Endothelial cell (in vitro differentiated cells): ENCODE measurements at places on chromosomes 7 and 10. TPM values are rescaled to one million over a fixed set of nuclear protein-coding genes. Genes with fewer than 3 reads are reported as not detected.

The SLC26A3 gene
- not detected for total RNA-seq

The CDHR3 gene
- 10.6 TPM for total RNA-seq

The PLXNA4 gene
- 3.5 TPM for total RNA-seq

- DNase-seq: peak; percentile 18
- H3K4me3 ChIP-seq: peak overlapping the region; percentile 98
- no peaks in the 10 kb centered on the region for H3K36me3 ChIP-seq
Observed at GRCh38 chr7:7641129-7641663, 644 bp downstream of the UMAD1 start.

DNA sequence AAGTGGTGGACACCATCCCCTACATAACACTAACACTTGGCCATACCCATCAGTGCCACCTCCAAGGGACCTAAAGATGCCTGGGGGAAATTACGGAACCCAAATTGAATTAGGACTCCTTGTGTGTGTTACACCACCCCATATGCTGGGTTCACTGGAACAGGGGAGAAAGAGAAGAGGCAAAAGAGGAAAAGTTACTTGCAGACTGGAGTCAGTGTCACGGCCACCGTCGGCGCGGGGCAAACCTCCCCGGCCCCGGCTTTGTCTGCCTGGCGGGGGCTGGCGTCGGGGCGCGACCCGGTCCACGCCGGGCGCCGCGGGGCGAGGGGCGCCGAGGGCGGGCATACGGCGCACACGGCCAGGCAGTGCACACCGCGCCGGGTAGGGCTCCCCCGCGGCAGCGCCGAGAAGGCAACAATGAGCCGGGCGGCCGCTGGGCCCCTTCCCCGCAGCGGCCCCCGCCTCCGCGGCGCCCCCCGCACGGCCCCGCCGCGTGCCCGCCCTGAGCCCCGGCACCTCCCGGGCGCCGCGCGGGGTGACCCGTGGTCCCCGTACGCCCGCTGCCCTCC lies 171.1 kb downstream of the FAM107B start:
- H3K27me3 ChIP-seq: peaks cover 14% of the 10 kb centered on the region
- DNase-seq: no peak
- peaks cover 48% of the 10 kb centered on the region for H3K36me3 ChIP-seq
- peaks cover 56% of the 10 kb centered on the region for H3K4me1 ChIP-seq
- H3K4me3 ChIP-seq: peak overlapping the region; percentile 100

DNA sequence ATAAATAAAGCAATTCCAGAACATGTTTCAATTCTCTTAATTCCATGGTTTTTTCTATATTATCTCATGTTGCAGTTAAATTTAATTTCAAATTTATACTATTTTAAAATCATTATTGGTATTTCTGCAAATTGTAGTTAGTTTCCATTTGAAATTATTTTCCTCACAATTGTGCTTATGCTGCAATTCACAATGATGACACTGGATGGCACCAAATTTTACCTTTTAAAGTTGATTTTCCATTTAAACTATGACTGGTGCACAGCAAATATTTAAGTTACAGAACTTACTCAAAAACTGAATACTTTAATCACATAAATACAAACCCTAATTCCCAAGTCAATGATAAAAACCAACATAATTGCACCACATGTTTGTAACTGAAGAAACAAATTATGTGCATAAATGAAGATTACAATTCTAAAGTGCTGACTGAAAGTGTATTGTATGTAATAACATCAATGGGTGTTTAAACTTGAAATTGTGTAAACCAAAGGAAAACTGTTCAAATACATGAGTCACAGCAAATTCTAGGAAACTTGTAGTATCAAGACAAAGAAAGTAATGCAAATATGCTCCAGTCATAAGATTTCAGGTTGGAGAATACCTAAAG lies 75.3 kb upstream of the AASS start:
- H3K4me1 ChIP-seq: no peaks in the 10 kb centered on the region
- H3K27me3 ChIP-seq: no peaks in the 10 kb centered on the region
- DNase-seq: no peak
- no peak overlapping the region for H3K27ac ChIP-seq
- H3K4me3 ChIP-seq: no peak overlapping the region
- H3K36me3 ChIP-seq: no peaks in the 10 kb centered on the region

- no peak overlapping the region for H3K4me3 ChIP-seq
- H3K27ac ChIP-seq: no peak overlapping the region
- no peaks in the 10 kb centered on the region for H3K36me3 ChIP-seq
- no peak for DNase-seq
- peaks cover 8% of the 10 kb centered on the region for H3K27me3 ChIP-seq
- H3K4me1 ChIP-seq: peaks cover 4% of the 10 kb centered on the region
Observed at GRCh38 chr10:132479024-132479602, 58.5 kb upstream of the INPP5A start.

GRCh38 chr10:124686707-124687376 lies 57.3 kb downstream of the FAM53B start:
- H3K4me3 ChIP-seq: no peak overlapping the region
- no peaks in the 10 kb centered on the region for H3K27me3 ChIP-seq
- no peak overlapping the region for H3K27ac ChIP-seq

DNA sequence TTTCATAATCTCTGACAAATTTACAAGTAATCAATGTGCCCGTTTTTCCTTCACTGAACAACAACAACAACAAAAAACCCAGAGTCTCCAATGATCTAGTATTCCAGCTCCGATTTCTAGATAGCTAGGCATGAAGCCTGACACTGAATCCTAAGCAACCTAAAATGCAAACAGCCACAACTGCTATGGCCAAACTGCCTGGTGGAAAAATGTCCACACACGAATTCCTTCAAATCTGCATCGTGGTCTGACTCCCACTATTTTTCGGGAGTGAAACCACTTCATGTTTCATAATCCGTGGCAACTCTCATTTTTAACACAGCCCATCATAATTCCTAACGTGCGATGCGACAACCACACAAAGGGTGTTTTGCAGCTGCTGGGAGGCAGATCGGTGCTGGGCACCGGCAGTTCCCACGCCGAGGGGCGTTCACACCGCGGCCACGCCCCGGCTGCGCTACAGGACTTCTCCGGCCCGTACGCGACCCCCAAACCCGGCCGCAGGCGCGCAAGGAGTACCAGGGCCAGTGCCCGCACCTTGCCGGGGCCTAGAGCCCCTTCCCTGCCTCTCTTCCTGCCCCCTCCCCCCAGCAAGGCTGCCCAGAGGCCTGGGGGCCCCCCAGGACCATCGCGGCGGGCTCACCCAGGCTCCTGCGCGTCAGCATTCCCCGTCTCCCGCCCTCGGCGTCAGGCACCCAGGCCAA lies 814 bp downstream of the RUFY2 start:
- peaks cover 1% of the 10 kb centered on the region for H3K27me3 ChIP-seq
- peak overlapping the region; percentile 86 for H3K4me3 ChIP-seq
- peak; percentile 64 for DNase-seq
- no peaks in the 10 kb centered on the region for H3K36me3 ChIP-seq
- peaks cover 7% of the 10 kb centered on the region for H3K4me1 ChIP-seq

DNA sequence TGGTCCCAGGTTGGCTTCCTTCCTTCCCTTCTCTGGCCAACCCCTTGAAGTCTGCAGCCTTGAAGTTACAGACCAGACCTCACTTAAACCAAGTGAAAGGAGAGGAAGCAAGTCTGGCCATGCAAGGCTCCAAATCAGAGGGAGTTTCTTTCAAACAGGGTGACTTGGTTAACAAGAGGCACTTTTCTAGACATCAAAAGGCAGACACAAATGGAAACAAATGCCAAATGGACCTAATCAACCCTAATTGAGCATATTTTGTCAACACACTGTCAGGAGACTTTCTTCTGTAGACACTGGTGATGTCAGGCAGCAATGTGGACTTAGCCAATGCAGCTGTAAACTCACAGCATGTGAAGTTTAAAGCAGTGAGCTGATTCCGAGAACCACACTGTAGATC lies 282.7 kb upstream of the FZD8 start:
- H3K36me3 ChIP-seq: no peaks in the 10 kb centered on the region
- H3K4me1 ChIP-seq: peaks cover 31% of the 10 kb centered on the region
- H3K27ac ChIP-seq: peak overlapping the region; percentile 37
- DNase-seq: no peak
- H3K27me3 ChIP-seq: peaks cover 1% of the 10 kb centered on the region

DNA sequence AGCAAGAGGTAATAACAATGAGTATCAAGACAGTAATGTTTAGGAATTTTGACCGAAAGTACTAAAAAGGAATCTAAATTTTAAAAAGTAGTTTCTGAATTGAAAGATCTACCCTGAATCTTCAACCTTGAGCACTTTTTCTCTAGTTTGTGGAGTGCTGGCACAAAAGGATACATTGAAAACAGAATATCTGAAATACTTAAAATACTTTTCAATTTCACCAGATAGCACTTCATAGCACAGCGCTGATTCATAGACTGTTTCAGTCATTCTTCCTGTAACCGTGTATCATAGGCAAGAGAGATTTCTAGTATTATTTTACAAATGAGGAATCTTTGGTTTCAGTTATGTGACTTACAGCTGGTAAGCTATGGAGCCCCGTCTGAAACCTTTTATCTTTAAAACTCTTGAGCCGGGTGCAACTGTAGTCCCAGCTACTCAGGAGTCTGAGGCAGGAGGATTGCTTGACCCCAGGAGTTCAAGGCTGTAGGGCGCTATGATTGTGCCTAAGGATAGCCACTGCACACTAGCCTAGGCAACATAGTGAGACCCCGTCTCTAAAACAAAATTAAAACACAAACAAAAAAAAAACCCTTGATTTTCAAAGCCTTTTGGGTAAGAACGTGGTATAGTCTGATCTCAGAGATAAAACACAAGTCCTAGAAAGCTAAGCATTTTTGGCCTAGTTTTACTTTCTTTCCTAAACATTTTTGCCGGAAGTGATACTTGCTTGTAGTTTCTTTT lies 35.1 kb downstream of the FHIP2A start:
- H3K4me3 ChIP-seq: no peak overlapping the region
- H3K27ac ChIP-seq: no peak overlapping the region
- no peak for DNase-seq
- no peaks in the 10 kb centered on the region for H3K27me3 ChIP-seq

- peaks cover 16% of the 10 kb centered on the region for H3K36me3 ChIP-seq
- H3K27me3 ChIP-seq: peaks cover 7% of the 10 kb centered on the region
- no peak for DNase-seq
- peak overlapping the region; percentile 65 for H3K4me3 ChIP-seq
Observed at GRCh38 chr10:119724593-119725516, 995 bp upstream of the INPP5F start.

GRCh38 chr7:79998363-79998762 lies 136.3 kb upstream of the GNAI1 start:
- H3K27ac ChIP-seq: no peak overlapping the region
- no peaks in the 10 kb centered on the region for H3K4me1 ChIP-seq
- no peaks in the 10 kb centered on the region for H3K36me3 ChIP-seq

- DNase-seq: no peak
- H3K27ac ChIP-seq: no peak overlapping the region
- no peaks in the 10 kb centered on the region for H3K36me3 ChIP-seq
- no peak overlapping the region for H3K4me3 ChIP-seq
Observed at GRCh38 chr10:74530981-74531380, 295.4 kb upstream of the KAT6B start.

GRCh38 chr7:2143450-2143849 lies 89.3 kb downstream of the MAD1L1 start:
- no peak overlapping the region for H3K4me3 ChIP-seq
- no peak overlapping the region for H3K27ac ChIP-seq
- H3K36me3 ChIP-seq: peaks cover 21% of the 10 kb centered on the region

DNA sequence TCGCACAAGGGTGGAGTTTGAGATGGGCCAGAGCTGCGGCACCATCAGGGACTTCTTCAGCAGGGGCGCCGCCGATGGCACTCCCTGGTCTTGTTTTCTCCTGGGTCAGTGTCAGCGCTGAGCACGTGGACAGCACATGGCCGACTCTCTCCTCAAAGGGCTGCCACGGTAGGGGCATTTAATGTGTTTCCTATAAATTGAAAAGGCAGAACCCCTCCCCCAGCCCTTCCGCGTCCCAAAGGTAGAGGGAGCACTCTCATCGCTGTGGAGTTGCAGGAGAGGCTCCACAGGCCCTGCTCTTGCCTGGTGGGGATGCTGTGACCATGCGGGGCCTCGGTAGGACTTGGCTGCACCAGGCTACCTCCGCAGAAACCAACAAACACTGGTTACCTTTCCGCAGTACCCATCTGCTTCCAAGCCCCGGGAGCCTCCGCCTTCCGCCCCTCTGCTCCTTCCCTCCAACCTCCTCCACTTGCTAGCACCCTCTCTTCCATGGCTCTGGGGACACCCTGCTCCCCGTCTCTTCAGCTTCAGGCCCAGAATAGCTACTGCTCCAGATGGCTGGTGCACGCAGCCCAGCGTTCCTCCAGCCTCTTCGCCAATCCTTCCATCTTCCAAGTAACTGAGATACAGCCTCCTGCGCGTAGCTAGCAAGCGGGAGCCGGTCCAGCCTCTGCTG lies 166.3 kb upstream of the ADCY1 start:
- peak; percentile 57 for DNase-seq
- H3K27ac ChIP-seq: no peak overlapping the region
- no peaks in the 10 kb centered on the region for H3K4me1 ChIP-seq
- no peak overlapping the region for H3K4me3 ChIP-seq
- H3K36me3 ChIP-seq: peaks cover 9% of the 10 kb centered on the region

DNA sequence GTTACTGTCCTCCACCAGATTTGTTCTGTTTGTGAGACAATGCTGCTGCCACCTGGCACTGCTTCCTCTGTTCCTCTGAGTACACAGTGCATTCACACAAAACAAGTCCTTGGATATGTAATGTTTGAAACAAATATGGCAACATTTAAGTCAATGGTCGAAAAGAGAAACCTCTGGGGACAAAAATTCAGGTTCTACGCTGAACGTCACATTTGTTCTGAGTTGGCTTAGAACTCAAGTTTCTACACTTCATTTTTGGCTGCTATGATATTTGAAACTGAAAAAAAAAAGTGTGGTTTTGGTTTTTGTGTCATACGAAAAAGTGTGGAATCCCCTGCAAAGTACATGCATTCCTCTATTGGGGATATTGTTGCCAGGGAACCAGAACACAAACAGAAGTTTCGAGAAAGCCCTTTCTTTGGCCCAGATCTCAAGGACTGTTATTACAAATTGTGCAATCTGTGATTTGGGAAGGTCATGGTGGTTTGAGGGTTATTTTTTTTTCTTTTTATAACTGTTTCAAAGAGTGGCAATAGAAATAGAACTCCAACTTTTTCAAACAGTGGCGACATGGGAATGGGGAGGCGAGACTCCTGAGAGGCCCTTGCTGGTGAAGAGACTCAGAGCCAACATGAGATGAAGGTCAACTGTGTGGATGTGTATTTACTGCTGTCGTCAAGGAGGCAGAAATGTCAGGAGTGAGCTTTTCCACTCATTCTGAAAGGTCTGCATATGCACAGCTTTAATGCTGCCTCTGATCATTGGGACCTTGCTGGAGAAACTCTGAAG lies 127.5 kb downstream of the CUBN start:
- H3K4me1 ChIP-seq: peaks cover 46% of the 10 kb centered on the region
- H3K27ac ChIP-seq: peak overlapping the region; percentile 90
- no peak for DNase-seq
- no peak overlapping the region for H3K4me3 ChIP-seq
